ENCODE measurements at places on chromosomes 5 and 9.

- DNase-seq = peak; percentile 48
Observed at GRCh38 chr9:127854184-127854806, at the start of gene ENG. ENG (minus strand) TSS chr9:127854658; CDS start chr9:127854355, 303 bp downstream.

- DNase-seq = no peak
Observed at GRCh38 chr9:25733336-25733982, 55.2 kb upstream of the TUSC1 start.

DNA sequence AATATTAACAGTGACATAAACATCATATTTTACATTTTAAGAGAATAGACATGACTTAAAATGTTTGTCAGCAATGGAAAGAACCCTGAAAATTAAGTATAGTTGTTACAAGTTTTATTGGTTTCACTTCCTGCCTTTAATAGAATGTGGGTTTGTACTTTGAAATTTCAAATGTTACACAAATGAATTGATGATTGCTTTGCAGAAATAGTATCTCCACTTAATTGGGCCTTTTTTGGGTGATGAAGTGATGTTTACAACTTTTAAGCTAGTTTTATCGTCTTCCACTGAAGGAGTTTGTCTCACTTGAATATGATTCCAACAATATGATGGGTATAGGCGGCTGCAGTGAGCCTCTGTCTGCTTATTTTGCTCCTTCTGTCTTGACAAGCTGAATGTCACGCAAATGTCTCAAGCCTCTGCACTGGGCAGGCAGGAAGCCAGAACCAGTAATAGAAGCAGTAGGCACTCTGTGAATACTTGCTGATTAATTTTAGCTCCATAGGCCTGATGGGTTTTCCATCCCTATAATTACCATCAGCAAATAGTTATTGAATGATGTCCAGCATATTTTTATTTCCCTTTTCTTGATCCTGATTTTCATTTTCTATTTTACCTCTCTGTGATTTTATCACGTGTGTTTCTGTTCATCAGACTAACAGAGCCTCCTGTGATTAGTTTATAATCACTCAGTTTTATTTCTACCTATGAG lies 10.6 kb upstream of the NR3C1 start:
- no peak for DNase-seq

DNA sequence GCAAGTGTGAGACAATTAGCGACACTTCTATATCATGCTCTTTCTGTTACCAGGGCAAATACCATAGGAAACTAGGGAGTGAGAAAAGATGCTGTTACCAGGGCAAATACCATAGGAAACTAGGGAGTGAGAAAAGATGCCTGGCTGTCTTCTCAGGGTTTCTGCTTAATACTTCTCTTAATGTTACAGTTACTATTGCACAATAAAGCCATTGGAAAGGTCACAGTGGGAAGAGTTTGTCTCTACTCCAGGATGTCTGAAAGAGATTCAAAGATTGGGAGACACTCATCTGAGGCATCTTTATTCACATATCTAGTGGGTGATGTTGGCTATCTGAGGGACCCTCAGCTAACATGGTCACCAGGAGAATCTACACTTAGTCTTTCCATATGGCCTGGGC lies 431.7 kb upstream of the POU5F2 start:
- DNase-seq = peak; percentile 21

DNA sequence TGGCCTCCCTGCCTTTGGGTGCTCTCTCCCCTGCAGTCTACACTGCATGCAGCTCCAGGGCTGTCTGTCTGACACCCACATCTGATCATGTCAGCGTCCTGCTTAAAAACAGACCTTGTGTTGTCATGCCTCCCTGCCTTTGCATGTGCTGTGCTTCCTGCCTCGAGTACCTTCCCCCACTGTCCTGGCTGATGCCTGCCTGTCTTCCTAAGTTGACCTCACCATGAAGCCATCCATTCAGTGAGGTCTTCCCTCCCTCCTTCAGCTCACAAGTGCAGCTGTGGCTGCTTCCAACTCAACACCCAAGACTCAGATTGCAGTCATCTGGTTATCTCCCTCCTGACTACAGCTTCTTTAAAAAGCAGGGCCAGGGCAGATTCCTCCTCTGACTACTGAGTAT lies 5.5 kb downstream of the ANGPTL2 start:
- DNase-seq = peak; percentile 53

- peak; percentile 86 for DNase-seq
Observed at GRCh38 chr9:124861342-124862229, at the start of the genes ARPC5L and RPL35. ARPC5L (plus strand) TSS chr9:124862130; CDS start chr9:124869291, 7,161 bp downstream. RPL35 (minus strand) TSS chr9:124861957; CDS start chr9:124861912, 45 bp downstream.

GRCh38 chr5:139389701-139390638 lies at the start of gene MZB1:
MZB1 (minus strand) TSS chr5:139389913; CDS start chr5:139389856, 57 bp downstream.
- DNase-seq = no peak
